ENCODE measurements at places on chromosomes 4 and X. TPM values are rescaled to one million over a fixed set of nuclear protein-coding genes. Genes with fewer than 3 reads are reported as not detected.

SORCS2 gene
- total RNA-seq = 0.77 TPM

SMIM20 gene
- total RNA-seq = 29.4 TPM

CCKAR gene
- not detected for total RNA-seq

SLC10A3 gene
- 28.2 TPM for total RNA-seq

RBM47 gene
- total RNA-seq = 10.1 TPM

TCEAL2 gene
- total RNA-seq = 0.08 TPM

CPZ gene
- total RNA-seq = not detected

IL3RA gene
- total RNA-seq = not detected

GAB3 gene
- 0.04 TPM for total RNA-seq

PRIMPOL gene
- total RNA-seq = 24.3 TPM

APEX2 gene
- total RNA-seq = 23.3 TPM

PNMA6F gene
- not detected for total RNA-seq

PNMA5 gene
- total RNA-seq = not detected

GYPA gene
- not detected for total RNA-seq

CTAG1A gene
- total RNA-seq = 581 TPM

KCNE5 gene
- 0.56 TPM for total RNA-seq

RIPPLY1 gene
- total RNA-seq = not detected

F8A2 gene
- total RNA-seq = not detected

ASB11 gene
- total RNA-seq = not detected

CLDN34 gene
- 0.13 TPM for total RNA-seq

FRMPD4 gene
- 0.79 TPM for total RNA-seq

ZFYVE28 gene
- 3.6 TPM for total RNA-seq

FGA gene
- total RNA-seq = not detected

TBC1D1 gene
- total RNA-seq = 78.0 TPM

KLHL15 gene
- total RNA-seq = 16.2 TPM

TMPRSS11A gene
- total RNA-seq = 0.30 TPM

G3BP2 gene
- total RNA-seq = 61.7 TPM

CXorf49B gene
- total RNA-seq = not detected

FREM3 gene
- total RNA-seq = not detected

MAGEE1 gene
- total RNA-seq = 0.19 TPM

PDGFRA gene
- total RNA-seq = 1.5 TPM

NUDT9 gene
- 8.9 TPM for total RNA-seq

AREG gene
- 17.4 TPM for total RNA-seq

VBP1 gene
- total RNA-seq = 61.8 TPM

HMGN5 gene
- total RNA-seq = 0.32 TPM

ARSD gene
- total RNA-seq = 20.0 TPM

CYLC1 gene
- not detected for total RNA-seq

NCAPG gene
- 98.5 TPM for total RNA-seq

TEX13C gene
- total RNA-seq = not detected

SORBS2 gene
- 39.2 TPM for total RNA-seq

NXF3 gene
- total RNA-seq = not detected

DCTD gene
- 88.7 TPM for total RNA-seq

USP26 gene
- not detected for total RNA-seq
